NCI-H1092 treated with DMSO at 0.1 percent for 48 hours (cell line): ENCODE measurements at places on chromosomes 16 and 17.

DNA sequence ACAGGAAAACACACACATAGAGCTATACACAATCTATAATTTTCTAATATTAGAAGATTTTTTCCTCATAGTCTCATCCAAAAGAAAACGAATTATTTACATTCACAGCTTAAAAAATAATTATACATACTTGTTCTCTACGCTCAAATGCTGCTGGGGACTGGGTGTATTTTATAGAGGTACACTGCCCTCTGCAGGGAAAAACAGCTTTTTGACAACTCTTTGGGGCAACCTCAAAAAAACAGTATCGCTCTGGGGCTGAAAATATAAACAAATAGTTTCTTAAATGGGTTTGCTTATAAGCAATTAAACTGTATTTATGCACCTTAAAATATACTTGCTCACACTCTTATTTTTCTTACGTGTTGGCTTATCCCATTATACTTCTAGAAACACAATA lies 261.8 kb upstream of the PSMD7 start:
- DNase-seq: peak; percentile 66

- DNase-seq: no peak
These were observed 7.7 kb upstream of the ACTG1 start for GRCh38 chr17:81520021-81520901.

GRCh38 chr17:34458266-34458665 lies 95.2 kb upstream of the CCL1 start:
- DNase-seq: no peak

DNA sequence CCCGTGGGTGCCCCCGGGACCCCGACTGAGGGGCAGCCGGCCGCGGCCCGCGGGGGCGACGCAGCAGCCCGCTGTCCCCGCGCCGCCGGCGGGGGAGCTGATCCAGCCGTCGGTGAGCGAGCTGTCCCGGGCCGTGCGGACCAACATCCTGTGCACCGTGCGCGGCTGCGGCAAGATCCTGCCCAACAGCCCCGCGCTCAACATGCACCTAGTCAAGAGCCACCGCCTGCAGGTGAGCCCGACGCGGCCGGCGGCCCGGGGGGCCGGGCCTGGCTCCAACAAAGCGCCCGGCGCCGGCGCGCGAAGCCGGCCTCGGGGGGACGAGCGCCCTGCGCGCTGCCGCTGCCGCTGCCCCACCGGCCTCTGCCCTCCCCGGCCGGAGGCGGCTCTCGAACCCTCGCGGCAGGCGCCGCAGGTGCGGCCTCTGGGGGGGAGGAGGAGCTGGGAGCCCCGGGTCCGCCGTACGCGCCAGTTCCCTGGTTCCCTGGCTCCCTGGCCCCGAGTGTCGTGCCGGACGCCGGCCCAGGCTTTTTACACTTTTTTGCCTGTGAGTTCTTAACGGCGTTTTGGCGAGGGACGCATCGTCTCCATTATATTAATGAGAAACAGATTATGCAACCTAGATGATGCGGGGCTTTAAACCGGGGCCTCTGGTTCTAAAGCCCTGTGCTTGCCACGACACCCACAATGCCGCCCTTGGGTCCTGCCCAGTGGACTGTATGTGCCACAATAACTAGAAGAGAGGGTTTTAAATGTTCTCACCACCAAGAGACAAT lies 521 bp downstream of the ATMIN start:
- DNase-seq: peak; percentile 51

DNA sequence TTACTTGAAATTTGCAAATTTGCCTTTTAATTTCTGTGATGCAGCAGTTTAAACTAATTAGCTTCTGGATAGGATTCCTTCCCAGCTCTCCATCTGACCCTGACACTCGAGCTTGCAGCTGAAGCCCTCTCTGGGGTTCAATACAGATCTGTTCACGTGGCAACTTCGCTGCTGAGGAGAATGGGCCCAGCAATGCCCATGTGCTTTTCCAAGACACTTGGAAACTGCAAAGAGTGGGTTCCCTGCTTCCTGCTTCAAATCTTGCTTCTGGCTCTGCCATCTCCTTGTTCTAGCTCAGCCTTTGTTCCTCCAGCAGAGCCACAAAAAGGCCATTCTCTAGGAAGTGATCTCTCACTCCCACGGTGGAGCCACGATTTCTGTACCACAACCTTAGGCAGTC lies 50.0 kb upstream of the IRX6 start:
- DNase-seq: no peak

DNA sequence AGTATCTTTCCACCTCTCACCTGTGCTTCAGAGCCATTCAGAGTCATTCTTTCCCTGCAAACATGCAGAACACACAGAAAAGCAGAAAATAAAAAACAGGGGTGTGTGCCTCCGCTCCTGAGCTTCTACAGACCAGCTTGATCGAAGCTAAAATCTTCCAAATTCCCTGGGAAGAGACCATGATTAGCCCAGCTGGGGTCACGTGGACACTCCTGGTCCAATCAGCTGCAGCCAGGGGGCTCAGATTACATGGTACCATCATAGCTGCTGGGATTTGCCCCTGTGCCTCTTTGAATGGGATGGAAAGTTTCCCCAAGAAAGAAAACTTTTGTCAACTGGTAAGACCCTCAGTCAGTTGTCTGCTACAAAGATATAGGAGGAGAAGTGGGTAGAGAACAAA lies 159.9 kb downstream of the TMEM114 start:
- DNase-seq: no peak

GRCh38 chr17:29209073-29209472 lies 28.9 kb upstream of the MYO18A start:
- DNase-seq: no peak

- no peak for DNase-seq
These were observed 37.2 kb downstream of the MAP2K6 start for GRCh38 chr17:69451416-69452394.

DNA sequence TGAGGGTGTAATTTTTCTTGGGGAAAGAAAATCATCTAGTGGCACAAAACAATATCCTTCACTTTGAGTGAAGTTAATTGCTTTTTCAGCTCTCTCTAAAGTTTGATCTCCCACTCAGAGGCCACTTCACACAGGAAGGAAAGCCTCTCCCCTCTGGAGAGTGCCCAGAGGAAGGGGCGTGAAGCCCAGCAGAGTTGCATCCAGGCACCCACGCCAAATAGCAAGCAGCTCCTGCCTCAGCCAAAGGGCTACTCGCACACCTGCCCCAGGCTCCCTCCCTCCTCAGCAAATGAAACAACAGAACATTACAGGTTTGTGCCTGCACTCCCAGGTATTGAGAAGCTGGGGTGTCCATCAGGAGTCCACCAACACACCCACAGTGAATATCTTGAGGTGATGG lies 183.0 kb upstream of the RPL38 start:
- peak; percentile 28 for DNase-seq

DNA sequence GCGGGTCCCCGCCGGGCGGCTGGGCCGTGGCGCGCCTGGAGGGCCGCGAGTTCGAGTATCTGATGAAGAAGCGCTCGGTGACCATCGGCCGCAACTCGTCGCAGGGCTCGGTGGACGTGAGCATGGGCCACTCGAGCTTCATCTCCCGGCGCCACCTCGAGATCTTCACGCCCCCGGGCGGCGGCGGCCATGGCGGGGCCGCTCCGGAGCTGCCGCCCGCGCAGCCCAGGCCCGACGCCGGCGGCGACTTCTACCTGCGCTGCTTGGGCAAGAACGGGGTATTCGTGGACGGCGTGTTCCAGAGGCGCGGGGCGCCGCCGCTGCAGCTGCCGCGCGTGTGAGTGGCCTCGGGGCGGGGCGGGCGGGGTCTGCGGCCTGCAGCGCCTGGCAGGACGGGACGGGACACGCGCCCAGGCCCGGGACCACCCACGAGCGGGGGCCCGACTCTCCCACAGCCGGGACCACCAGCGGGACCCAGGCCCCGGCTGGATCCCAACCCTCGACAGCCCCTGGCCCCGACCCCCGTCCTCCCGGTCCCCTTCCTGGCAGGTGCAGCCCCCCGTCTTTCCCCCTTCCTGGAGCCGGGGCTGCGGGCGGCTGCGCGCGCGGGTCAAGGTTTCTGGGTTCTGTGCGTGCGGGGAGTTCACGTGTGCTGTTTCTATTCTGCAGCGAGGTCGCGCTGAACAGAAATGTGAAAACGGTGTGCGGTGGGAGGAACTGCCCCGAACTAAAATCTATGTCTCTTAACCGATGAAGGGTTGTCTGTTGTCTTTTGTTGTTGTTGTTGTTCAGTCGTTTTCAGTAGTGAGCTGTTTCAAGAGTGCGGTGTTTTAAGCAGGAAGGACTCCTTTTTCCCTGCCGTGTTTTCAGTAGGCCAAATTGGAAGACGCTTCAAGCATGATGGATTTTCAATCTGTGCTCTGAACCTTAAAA lies 705 bp downstream of the FOXK2 start:
- DNase-seq: no peak

DNA sequence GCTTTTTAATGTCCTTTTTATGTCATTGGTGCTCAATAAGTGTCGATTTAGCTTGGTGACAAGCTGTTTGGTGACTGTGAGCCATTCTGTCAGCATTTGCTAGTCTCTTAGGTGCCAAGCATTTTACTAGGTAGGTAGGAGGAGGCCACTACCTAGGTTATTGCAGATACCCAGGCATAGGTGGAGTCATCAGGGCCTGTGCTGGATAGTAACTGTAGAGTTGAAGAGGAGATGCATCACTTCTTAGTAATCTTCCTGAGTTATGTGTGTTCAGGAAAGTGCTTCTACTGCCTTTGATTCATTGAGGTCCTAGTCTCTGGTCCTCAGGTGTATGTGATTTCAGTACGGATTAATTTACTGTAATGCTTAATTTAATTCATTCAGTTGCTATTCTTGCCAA lies 17.7 kb downstream of the USP10 start:
- no peak for DNase-seq

DNA sequence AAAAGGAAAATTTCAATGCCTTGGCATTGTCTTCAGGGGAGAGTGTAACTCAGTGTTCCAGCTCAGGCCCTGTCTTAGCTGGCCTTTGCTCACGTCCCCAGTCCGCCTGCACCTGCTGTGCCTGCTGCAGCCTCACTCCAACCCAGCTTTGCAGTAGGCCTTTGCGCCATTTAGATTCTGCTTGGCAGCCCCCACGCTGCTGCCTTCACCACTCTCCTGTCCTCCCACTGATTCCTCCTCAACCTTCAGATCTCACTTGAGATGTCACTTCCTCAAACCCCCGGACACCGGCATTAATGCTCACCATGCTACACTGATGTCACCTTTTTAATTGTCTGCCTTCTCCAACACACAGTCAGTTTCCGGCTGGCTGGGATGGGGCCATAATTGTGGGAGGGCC lies 166.2 kb downstream of the SHISA9 start:
- no peak for DNase-seq

DNA sequence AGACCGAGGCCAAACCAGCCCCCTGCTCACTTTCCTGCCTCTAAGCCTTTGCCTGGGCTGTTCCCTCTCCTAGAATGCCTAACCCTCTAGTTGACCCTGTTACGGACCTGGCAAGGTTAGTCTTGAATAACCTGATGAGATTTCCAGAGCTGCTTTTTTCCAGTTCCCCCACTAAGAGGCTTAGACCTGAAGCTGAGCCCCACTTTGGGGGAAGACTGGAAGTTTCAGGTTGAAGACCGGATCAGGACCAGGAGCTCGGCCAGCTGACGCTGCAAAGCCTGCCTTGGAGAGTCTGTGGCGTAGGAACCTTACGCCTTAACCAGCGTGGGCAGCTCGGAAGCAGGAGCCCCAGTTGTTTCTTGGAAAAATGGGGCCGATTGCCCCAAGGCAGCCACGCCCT lies 129.8 kb downstream of the OR1D5 start:
- no peak for DNase-seq

DNA sequence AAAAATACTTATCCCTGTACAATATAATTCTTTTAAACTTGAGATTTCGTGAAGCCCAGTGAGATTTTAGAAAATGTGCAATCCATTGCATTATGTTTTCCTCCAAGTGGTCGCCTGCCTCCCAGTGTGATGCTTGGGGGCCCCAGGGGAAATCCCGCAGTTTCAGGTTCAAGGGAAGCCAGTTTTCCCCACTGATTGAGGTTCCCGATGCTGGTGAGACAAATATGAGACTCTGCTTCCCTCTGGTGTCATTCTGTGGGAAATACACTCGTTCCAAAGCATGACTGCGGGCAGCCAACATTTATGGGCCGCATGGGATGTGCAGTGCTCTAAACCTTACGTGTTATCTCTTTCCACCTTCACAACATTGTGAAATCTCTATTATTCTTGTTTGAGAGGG lies 200.8 kb downstream of the PRKCB start:
- peak; percentile 42 for DNase-seq

DNA sequence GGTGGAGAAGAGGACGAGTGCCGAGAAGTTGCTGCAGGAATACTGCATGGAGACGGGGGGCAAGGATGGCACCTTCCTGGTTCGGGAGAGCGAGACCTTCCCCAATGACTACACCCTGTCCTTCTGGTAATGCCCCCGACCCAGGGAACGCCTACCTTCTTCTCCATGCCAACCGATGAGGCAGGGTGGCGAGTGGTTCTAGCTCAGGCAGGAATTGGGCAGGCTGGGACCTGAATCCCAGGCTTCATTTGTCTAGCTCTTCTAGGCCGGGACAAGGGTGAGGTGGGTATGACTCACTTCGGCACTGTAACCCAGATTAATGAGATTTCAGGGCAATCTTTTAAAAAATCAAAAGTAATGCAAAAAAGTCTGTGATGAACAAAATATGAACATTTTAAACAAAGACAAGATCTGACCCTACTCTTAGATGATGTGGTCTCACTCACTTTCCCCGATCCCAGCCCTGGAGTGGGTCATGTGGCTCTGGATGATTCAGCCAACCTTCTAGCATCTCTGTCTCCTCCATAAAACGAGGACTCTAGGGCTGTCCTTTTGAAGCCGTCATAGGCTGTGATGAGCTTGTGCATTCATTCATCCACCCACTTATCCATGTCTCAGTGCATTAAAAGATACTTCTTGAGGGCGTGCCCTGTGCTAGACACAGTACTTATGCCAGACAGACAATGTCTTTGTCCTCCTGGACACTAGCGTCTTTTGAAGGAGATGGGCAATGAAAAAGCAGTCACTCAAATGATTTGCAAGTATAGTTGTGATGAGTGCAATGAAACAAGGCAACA lies 102.6 kb downstream of the SDR42E1 start:
- no peak for DNase-seq

GRCh38 chr16:68064791-68065365 lies 20.3 kb upstream of the NFATC3 start:
- DNase-seq: peak; percentile 38

DNA sequence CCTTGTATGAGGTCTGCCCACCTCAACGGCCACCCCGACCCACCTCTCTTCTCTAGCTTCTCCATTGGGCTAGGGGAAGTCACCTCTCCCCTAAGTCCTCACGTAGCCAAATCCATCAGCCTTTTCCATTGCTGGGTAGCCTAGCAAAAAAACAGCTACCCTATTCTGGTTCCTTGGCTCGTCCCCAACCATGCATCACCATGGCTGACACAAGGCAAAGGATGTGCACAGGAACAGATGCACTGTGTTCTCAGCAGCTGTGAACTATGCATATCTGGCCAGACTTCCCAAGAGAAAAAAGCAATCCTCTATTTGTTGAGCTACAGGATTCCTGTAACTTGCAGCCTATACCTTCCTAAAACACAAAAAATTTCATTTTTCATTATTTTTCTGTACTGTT lies 22.0 kb upstream of the FLCN start:
- DNase-seq: no peak

GRCh38 chr17:41421617-41422016 lies 2.8 kb downstream of the KRT37 start:
- no peak for DNase-seq

GRCh38 chr17:72640415-72641165 lies 451.9 kb downstream of the SLC39A11 start:
- DNase-seq: no peak

GRCh38 chr17:29918922-29919856 lies 10.8 kb downstream of the SSH2 start:
- no peak for DNase-seq
